ENCODE measurements at places on chromosomes 1 and 21.

DNA sequence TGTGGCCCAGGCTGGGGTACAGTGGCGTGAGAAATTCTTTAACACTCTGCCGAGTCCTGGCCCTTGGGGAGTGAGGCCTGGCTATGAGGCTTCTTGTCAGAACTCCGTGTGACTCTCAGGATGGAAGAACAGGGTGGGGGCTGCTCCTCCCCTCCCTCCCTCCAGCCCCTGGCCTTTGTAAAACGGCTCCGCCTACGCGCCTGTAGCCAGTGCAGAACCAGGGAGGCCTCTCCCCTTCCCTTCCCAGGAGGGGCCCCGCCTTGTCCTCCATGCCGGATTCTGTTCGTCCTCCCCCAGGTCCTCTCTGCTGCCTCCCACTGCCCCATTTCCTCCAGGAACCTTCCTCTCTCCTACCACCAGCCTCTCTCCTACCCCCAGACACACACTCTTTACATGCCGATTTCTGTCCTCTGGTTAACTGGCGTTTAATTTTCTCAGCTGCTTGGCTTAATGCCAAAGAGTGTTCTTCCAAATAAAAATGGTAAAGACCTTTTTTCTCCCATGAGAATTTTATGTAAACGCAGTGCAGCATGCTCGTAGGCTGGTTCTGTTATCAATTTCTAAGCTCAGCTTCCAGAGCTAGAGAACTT, 21.0 kb downstream of the PDE9A start:
- no peak for DNase-seq

DNA sequence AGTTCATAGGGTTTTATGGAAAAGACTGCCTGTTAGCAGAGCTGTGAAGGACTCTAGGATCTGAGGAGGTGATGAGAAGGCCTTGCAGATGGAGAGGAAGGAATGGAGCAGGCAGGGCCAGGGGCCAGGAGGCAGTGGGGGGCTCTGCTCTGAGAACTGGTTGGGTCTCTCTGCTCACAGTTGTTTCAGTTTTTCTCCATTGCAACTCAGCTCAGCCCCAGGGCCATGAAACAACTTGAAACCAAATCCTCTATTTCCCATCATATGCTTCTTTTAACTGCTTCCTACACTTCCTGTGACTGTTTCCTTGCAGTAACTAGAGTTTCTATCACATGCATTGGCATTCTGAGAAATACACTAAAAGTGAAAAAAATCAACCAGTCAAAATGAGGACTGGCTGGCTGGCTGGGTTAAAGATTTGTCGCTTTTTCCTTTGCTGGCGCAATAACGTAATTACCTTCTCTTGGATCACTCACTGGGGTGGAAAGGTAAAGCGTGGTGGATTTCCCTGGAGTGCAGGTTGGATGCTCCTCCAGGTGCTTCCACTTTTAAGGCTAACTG, 172.0 kb downstream of the CDC7 start:
- no peak for DNase-seq

DNA sequence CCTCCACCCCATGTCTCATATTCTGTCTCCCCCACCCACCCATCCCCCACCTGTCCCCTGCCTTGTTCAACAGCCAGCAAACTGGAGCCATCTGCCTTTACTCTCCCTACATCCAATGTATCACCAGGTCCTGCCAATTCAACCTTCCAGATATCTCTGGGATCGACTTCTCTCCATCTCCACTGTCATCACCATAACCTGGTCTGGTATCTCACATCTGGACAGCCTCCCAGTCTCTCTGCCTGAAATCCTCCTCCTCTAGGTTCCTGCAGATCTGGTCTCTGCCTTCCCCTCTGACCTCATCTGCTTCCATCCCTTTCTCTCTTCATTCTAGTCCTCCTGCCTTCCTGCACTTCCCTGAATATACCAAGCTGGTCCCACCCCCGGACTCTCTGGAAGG, 22.2 kb upstream of the CDCA8 start:
- no peak for DNase-seq

DNA sequence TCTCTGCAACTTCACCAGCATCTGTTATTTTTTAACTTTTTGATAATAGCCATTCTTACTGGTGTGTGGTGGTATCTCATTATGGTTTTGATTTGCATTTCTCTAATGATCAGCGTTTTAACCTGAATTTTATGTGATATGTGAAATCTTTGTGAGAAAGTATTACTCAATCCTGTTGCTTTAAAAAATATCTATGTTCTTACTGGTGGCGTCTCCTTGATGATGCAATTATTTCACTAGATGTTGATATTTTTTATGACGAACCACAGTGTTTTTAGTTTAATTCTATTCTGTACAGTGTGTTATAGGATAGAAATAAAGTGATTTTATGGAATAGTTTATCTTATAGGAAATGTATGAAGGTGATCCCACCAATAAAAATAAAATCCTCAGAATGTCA, 54.7 kb upstream of the GPR88 start:
- DNase-seq: no peak
